ENCODE measurements at places on chromosomes 7 and 10.

DNA sequence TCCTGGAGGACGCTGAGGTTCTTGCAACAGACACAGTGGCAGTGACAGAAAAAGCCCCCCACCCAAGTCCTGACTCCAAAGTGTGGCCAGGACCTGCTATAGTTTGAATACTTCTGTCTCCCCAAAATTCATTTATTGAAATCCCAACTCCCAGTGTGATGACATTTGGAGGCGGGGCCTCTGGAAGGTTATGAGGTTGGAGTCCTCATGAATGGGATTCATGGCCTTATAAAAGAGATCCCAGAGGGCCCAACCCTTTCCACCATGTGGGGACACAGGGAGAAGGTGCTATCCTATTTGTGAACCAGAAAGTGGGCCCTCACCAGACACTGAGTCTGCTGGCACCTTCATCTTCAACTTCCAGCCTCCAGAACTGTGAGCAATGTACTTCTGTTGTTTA is 18.3 kb downstream of the ANXA11 start:
- DNase-seq: no peak

DNA sequence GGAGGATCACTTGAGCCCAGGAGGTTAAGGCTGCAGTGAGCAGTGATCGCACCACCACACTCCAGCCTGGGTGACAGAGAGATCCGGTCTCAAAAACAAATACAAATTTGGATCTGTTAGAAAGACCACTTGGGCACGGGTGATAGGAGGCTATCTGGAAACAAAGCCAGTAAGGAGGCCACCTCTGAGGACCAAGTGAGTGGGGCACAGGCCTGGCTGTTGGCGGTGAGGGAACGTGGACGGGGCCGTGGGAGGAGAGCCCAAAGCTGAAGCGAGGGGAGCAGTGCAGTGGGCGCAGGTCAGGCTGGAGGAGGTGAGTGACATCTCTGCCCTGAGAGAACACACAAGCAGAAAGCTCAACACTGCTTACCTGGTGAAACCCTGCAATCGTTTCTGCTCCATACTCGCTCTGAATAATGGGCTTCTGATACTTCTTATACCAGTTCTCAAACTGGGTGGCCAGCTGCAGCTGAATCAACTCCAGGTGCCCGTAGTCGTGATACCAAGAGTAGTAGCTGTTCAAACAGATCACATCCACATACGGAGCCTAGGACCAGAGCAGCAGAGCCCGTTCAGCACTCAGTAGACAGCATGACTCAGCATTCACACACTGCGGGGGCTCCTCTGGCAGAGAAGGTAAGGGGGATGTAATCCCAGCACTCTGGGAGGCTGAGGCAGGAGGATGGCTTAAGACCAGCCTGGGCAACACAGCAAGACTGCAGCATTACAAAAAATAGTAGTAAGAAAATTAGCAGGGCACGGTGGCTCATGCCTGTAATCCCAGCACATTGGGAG is 14.5 kb downstream of the GUSB start:
- no peak for DNase-seq

DNA sequence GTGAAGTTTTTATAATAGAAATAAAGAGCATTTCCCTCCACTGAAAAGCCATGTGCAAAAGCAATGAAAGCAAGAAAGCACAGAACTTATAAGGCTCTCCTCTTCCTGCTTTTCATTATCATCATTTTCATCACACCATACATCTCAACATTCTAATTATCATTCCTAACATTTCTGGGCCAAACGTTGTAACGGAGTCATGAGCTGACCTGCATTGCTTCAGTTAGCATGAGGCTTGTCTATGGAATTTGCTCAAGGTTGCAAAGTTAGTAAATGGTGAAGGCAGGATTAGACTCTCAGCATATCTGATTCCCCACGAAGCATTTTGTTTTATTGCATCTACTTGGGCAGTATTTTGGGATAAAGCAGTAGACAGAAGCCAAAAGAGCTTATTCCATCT is 11.4 kb downstream of the SCIN start:
- DNase-seq: no peak

DNA sequence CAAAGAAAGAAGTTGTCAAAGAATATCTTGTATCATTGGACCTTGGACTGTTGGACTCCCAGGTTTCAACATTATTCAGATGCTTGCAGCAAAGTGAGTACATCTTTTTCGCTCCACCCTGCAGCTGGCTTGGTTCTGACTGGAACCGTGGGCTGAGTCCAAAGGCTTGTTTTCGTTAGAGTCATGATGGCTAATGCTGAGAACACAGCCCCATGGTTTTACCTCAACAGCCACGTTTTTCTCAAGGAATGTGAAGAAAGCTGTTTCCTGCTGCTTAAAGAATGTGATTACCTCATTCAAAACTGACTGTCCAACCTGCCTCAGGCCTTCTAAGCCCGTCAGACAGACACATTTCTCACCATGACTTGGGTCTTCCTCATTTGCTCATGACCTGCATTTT is 69.5 kb downstream of the STEAP1B start:
- DNase-seq: no peak

- DNase-seq: no peak
Observed at GRCh38 chr7:73870041-73870492, 9.1 kb downstream of the TMEM270 start.

DNA sequence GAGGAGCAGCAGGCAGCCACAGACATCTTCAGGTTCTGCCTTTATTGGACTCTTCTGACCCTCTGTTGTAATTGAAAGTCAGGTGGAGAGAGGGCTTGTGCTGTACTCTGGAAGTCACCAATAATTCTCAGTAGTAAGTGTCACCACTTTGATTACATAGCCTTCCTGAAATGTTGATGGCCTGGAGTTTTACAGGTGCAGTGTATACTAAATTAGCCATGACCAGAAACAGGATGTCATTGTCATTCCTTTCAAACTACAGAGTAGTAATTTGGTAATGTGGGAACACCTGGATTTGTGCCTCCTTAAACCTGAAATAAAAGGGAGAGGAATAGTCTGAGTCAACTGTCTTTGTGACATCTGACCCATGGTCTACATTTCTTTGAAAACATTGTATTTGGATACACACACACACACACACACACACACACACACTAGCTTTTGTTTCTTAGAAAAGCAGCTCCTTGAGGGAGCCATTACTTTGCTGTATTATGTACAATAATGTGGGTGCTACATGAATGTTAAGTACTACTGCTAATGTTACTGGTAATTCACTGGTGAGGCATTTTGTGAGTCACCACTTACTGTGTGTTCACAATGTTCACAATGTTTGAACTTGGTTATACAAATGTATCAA is 19.6 kb downstream of the ARL4A start:
- DNase-seq: no peak

- DNase-seq: no peak
Observed at GRCh38 chr10:79586933-79587332, 23.8 kb upstream of the SFTPA1 start.

DNA sequence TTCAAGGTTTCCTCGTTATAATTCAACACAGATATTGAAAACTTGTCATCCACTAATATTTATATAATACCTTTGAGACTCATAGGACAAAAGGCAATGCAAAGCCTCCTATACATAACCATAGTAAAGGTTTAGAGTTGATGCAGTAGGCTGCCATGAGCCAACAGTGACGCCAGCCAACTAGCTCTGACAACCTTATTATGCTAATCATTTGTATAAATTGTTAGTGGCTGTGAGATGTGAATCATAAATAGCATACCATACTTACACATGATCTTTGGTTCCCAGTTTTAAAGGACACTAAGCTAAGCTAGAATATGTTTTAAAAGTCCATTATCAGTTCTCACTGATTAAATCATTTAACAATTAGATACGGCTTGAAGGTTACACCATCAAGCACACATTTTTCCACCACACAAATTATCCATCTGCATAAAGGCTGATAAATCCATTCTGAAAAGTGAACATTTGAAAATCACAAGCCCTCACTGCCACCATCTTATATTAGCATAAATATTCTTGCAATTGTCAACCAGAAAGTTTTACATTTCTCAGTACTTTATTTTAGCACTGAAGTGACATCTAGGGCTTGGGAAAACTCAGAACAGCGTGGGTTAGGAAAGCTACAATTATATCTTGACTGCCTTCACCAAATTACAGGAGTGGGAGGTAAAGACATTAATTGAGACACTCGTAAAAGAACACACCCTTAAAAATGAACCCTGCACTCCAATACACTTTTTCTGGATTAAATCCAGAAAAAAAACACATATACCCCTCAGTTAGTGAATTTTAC is 30.7 kb downstream of the COA1 start:
- no peak for DNase-seq

DNA sequence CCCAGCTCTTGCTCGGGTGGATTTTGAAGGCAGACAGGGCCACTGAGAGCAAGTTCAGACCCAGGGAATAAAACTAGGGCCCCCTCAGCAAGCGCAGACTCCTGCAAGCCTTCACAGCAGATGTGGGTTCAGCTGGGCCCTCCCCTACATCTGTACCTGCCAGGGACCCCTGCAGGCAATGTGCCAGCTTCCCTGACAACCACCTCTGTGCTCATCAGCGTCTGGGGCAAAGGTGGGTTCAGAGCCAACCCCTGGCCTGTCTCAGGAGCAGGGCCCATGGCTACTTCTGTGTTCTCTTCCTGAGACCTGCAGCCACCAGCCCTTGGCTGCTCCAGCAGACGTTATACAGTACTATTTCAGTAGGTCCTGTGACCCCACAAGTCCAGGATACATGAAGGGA is 189.5 kb downstream of the DIP2C start:
- DNase-seq: no peak

- DNase-seq: no peak
Observed at GRCh38 chr10:36738738-36739431, 386.5 kb upstream of the ANKRD30A start.

DNA sequence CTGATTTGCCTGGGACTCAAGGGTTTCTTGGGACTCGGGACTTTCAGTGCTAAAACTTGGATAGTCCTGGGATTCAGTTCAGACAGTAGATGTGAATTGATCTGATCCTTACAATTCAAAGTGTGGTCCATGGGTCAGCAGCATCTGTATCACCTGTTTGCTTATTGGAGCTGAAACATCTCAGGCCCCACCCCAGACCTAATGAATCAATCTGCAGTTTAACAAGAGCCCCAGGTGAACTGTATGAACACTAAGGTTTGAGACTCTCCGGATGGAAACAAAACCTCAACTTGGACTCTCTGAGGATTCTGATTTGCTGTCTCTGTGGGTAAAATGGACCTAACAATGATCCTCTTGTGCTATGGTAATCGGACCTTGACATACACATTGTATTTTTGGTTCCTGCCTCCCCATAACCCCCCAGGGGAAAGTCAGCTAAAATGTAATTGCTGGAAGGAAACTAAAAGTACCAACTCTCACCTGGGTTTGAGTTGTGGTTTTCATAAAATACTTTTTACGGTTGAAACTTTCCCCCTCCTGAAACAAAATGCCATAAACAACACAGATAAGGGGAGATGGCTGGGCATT is 11.7 kb downstream of the CYP26A1 start:
- DNase-seq: no peak

DNA sequence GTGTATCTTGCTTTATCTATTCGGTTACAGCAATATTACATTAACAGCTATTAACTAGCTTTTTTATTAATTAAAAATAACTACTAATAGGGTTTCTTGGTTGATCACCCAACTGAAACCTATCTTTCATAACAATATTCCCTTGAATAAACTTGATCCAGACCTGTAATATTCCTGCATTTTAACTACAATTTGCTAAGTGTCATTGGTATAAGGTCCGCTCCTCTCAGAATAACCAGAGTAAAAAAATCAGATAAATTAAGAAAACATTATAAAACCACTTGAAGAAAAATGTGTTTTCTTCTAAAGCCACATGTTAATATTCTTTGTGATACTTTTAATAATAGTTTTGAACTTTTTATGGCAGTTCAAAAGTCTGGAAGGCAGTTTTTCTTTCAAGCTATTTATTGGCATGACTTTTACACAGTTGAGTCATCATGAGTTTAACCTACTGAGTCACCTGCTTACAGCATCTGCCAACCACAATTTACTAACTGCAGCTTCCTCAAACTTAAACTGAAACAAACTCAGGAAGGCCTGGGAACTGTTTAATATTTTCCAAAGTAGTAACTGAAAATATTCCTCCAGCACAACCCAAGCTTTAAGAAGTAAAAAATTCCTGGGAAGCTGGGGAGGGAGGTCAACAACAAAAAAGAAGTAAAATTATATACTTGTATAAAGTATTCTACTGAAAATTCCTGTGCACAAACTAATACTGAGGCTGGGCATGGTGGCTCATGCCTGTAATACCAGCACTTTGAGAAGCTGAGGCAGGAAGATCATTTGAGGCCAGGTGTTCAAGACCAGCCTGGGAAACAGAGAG is 103.2 kb downstream of the NRBF2 start:
- no peak for DNase-seq

- no peak for DNase-seq
Observed at GRCh38 chr7:91266067-91266688, 1.9 kb downstream of the FZD1 start.

DNA sequence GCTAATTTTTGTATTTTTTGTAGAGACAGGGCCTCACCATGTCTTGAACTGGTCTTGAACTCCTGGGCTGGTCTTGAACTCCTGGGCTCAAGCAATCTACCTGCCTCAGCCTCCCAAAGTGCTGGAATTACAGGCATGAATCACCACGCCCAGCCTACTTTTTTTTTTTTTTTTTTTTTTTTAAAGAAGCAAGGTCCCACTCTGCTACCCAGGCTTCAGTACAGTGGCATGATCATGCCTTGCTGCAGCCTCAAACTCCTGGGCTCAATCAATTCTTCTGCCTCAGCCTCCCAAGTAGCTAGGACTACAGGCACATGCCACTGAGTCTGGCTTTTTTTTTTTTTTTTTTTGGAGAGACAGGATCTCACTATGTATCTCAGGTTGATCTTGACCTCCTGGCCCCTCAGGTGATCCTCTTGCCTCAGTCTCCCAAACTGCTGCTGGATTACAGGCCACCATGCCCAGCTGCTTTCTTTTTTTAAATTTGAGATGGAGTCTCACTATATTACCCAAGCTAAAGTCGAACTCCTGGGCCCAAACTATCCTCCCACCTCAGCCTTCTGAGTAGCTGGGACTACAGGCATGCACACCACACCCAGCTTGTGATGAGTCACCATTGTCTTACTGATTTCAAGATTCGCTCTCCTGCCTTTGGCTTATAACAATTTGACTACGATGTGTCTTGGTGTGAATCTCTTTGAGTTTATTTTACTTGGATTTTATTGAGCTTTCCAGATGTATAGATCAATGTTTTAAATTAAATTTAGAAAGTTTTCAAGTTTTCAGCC is 9.0 kb downstream of the RPEL1 start:
- no peak for DNase-seq

DNA sequence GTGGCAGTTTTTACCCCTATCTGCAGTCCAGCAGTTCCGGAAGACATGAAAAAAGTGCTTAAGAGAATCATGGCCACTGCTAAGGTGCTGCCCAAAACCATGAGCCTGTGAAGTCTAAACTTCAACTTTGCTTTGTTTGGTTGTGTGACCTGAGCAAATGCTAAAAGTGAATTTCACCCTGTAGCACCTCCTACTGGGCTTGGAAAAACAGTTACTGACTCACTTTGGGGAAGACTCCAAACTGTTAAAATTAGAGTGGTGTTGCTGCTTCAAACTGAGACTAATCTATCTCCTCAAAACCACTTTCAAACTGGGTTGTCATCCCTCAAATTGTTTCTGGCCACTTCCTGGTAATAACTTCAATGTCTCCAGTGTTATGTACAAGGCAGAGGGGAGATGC is 21.3 kb downstream of the MKX start:
- no peak for DNase-seq

Measured in activated T-helper 1 cell treated with Interleukin-2 at 50 U/mL for 16 hours (primary cell).